NCI-H187 (cell line): ENCODE measurements at places on chromosomes 2 and 18.

DNA sequence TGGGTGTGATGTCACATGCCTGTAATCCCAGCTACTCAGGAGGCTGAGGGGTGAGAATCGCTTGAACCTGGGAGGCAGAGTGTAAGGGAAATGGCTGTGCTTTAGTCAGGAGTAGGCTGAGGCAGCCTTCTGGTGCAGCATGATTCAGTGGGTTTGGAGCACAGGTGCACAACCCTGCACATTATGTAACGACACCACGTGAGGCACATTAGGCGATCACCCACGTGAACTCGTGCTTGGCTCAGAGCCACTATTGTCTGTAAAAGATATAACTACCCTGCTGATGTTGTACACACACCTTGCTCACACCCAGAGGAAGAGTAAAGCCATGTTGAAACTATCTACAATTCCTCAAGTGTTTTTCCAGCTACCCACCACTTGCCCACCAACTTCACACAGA is 54.8 kb upstream of the ZC3H15 start:
- no peak for DNase-seq

DNA sequence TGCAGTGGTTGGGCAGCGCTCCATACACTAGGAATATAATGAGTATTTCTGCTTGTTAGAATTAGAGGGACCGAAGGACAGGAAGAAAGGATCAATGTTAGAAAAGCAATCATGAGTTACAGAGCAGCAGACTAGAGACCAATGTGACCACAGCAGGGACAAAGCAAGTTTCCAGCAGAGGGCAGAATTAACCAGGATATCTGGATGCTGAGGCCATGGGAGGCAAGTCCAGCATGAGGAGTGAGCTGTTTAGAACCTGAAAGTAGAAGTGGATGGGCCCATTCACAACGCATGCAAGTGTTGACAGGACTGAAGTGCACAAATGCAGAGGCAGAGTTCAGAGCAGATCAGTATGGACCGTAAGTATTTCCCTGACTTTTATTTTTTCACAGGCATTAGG is 910.4 kb upstream of the GYPC start:
- peak; percentile 12 for DNase-seq

- peak; percentile 65 for DNase-seq
Observed at GRCh38 chr2:6080932-6081753, 389.0 kb downstream of the SOX11 start.

DNA sequence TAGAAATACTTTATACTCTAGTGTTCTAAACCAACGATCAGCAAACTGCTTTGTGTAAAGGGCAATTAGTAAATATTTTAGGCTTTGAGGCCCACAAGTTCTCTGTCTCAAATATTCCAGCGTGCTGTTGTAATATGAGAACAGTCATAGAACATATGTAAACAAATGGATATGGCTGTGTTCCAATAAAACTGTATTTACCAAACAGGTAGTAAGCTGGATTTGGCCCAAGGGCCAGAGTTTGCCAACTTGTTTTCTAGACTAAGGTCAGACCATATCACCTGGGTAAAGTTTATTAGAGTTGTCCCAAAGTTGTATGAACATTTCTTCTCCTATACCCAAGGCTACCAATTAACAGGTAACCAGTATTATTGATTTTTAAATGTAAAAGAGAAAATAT is 303.2 kb upstream of the MC4R start:
- no peak for DNase-seq

- DNase-seq, result no peak
Observed at GRCh38 chr2:165193178-165193777, 10.6 kb downstream of the SCN3A start.

DNA sequence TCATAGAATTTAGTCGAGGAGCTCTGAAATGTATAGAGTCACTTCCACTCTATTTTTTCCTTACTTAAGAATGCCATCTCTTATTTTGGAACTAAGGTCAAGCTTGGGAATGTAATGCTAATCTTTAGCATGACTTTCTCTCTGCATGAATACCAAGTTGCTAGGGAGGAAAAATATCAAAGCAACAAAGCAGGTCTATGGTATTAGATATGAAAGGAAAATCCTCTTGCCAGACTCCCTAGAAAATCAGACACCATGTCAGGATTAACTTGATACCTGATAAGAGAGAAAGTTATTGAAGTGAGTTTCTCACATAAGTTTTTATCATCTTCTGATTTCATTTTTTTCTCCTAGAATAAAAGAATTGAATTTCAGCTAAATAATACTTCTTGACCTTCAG is 341.7 kb upstream of the ZNF804A start:
- DNase-seq, result no peak

- DNase-seq, result no peak
Observed at GRCh38 chr2:156001851-156002250, 330.7 kb downstream of the NR4A2 start.

GRCh38 chr2:230878599-230879188 is 14.0 kb downstream of the ITM2C start:
- no peak for DNase-seq

DNA sequence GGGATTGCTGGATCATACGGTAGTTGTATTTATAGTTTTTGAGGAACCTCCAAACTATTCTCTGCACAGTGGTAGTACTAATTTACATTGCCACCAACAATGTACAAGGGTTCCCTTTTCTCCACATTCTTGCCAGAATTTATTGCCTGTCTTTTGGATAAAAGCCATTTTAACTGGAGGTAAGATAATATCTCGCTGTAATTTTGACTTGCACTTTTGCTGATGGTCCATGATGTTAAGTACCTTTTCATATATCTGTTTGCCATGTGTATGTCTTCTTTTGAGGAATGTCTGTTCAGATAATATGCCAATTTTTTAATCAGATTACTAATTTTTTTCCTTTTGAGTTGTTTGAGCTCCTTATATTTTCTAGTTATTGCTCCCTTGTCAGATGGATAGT is 158.8 kb downstream of the CCDC102B start:
- DNase-seq, result no peak

DNA sequence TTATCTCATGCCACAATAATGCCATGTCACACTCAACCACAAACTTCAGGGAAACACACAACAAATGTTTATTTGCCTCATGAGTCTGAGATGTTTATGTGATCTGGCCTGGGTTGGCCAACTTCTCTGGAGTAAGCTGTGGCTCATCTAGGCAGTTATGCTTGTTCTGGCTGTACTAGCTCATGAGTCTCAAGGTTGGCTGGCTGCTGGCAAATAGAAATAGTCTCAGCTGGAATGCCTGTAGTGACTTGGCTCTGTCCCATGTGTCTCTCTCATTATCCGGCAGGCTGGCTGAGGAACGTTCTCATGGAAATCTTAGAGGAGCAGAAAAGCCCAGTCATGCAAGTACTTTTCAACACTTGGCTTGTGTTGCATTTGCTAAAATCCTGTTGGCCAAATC is 234.9 kb upstream of the CDH2 start:
- DNase-seq, result no peak

GRCh38 chr2:151775057-151775740 is 40.9 kb upstream of the NEB start:
- DNase-seq, result no peak

DNA sequence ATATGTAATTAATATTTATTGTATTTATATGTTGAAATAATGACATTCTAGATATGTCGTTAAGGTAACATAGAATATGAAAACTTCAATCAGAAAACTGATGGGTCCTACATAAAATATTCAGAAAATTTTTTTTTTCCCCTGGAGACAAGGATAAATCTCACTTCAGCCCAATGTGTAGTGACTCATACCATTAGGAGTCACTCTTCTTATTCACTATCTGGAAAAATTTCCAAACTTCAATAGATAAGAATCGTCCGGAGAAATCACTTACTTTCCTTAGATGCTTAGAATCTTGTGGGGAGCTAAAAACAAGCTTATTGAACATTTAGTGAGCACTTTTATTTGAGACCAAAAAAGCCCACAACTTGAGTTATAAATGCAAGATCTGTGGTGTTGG is 4.6 kb downstream of the SERPINB13 start:
- no peak for DNase-seq

DNA sequence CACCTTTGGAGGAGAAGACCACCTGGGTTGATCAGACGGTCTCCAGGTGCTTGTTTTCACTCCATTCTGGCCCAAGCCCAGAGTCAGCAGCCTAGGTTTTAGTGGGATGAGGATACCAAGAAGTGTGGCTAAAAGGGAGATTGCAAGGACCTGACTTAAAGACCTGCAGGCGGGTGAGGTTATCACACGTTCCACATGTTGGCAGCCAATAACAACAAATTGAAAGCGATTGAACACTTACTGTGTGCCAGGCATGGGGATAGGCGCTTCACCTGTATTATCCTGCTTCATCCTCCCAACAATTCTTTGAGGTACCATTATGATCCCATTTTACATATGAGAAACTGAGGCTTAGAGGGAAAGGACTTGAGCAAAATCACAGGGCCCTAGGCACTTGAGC is 5.0 kb downstream of the ARL4C start:
- DNase-seq, result no peak

- DNase-seq, result no peak
Observed at GRCh38 chr18:34872066-34872465, 162.0 kb downstream of the DTNA start.

- DNase-seq, result no peak
Observed at GRCh38 chr2:165214093-165214492, 10.2 kb upstream of the SCN3A start.

DNA sequence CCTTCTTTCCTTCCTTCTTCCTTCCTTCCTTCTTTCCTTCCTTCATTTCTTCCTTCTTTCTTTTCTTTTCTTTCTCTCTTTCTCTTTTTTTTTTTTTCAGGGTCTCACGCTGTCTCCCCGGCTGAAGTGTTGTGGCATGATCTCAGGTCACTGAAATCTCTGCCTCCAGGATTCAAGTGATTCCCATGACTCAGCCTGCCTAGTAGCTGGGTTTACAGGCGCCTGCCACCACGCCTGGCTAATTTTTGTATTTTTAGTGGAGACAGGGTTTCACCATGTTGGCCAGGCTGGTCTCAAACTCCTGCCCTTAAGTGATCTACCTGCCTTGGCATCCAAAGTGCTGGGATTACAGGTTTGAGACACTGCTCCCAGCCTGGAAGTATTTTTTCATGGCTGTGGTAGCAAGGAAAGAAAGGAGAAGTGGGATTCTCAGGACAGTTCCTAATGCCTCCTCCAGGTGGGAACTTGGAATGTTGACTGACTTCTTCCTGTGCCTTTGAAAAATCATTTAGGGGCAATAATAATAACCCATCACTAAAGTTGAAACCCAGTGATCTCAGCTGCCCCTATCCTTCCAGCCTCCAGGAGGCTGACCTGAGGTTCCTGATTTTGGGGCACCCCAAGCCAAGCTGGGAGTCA is 89.3 kb upstream of the CELF4 start:
- no peak for DNase-seq

DNA sequence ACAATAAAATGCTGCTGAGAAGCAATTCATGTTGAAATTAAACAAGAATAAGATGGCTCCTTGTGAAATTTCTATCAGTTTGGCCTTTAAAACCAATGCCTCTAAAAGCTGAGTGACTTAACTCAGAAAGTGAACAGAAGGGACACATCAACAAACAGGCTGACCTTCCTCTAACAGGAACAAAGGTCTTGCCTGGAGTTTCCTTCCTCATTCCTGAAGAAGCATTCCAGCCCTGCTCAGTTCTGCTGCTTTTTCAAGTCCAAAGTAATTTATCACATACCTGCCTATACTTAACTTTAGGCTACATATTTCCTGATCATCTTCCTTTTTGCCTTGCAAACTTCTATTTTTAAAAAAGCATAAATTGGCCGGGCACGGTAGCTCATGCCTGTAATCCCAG is 14.1 kb downstream of the PTRHD1 start:
- DNase-seq, result no peak
